ENCODE measurements at places on chromosomes 3 and 15.
A peak's percentile ranks its signal among the peaks of the same experiment; 100 is the strongest.

DNA sequence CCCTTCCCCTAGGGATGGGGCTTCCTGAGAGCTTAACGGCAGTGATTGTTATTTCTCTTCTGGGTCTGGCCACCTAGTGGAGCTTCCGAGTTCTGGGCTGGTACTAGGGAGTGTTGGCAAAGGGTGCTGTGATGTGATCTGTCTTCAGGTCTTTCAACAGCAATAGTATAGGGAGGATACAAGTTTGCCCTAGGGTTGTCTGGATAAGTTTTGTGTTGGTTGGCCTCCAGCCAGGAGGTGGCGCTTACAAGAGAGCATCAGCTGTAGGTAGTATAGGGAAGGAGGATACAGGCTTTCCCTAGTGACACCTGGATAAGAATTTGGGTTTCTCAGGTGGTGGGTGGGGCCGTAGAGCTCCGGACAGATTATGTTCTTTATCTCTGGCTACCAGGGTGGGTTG lies 19.2 kb upstream of the CPOX start:
- peak; percentile 56 for DNase-seq

DNA sequence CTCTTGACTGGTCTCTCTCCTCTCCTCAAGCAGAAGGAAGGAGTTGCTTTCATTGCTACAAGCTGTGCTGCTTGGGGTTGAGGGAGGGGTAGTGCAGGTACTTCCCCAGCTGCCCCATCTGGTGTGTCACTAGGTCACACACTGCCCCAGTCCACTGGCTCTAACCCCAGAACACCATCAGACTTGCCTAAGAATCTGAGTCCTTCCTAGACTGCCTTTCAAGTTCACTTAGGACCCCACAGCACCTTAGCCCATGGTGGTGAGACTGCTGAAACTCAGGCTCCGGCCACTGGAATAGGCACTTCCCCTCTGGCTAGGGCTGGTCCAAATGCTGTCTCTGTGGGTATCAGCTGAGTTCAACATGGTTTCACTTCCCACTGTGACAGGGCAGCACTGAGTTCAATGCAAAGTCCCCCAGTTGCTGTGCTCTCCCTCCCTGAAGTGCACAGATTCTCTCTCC lies 279.7 kb upstream of the GOLGA6L4 start:
- no peak for DNase-seq

- no peak for DNase-seq
Observed at GRCh38 chr3:72960812-72961518, 35.6 kb upstream of the PPP4R2 start.

- DNase-seq: no peak
Observed at GRCh38 chr3:25485673-25486072, 57.6 kb downstream of the RARB start.

DNA sequence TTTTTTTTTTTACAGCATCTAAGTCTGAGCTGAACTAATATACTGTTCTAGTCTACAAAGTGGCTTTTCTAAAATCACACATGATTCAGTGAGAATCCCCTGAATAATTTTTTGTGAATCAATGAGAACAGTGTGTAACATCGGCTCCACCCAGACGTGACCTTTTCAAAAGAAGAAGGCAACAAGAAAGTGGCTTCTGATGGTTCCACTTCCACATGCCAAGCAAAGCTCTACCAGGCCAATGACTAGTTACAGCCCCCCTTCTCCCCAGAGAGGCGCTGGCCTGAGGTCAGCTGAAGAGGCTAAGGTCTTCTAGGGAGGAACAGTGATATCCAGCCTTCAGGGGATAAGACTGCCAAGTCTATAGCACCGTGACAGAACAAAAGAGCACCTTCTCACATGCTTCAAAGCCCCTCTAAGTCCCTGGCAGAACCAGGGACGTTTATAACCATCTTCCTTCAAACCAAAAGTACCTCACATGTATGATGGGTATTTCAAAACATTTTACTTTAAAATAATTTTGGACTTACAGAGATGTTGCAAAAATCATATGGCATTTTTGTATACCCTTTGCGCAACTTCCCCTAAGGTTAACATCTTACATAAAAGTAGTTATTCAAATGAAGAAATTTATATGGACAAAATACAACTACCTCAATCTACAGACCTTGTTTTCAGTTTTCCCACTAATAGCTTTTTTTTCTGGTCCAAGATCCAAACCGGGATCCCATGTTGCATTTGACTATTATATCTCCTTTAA lies 177.9 kb downstream of the OSBPL10 start:
- no peak for DNase-seq

- DNase-seq: no peak
Observed at GRCh38 chr3:193767353-193768069, 174.5 kb downstream of the OPA1 start.

GRCh38 chr15:62809115-62809967 lies 233.2 kb upstream of the TPM1 start:
- DNase-seq: no peak

GRCh38 chr3:23565041-23565775 lies 240.5 kb upstream of the UBE2E1 start:
- no peak for DNase-seq

DNA sequence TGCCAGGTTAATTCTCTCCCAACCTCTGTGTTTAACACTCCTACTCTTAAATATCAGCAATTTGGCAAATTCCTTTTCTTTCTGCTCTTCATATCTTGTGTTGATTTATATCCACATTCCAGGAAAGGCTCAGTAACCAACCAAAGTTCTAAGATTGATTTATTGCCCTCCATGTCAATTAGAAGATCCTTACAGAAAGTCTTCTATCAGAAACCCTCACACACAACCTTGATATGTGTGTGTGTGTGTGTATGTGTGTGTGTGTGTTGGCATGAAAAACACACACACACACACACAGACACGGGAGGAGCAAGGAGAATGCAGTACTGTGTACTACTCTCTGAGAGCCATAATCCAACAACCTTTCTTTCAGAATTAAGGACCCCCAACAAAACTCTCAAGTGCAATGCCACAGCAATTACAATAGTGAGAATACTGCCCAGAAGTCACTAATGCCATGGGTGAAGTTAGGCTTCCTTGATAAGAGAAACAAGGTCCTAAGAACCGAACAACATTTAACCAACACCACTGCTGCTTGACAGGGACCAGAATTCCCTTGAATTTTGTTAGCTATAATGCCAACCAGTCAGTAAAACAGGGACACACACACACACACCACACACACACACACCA lies 1.1 kb downstream of the LSAMP start:
- DNase-seq: no peak

DNA sequence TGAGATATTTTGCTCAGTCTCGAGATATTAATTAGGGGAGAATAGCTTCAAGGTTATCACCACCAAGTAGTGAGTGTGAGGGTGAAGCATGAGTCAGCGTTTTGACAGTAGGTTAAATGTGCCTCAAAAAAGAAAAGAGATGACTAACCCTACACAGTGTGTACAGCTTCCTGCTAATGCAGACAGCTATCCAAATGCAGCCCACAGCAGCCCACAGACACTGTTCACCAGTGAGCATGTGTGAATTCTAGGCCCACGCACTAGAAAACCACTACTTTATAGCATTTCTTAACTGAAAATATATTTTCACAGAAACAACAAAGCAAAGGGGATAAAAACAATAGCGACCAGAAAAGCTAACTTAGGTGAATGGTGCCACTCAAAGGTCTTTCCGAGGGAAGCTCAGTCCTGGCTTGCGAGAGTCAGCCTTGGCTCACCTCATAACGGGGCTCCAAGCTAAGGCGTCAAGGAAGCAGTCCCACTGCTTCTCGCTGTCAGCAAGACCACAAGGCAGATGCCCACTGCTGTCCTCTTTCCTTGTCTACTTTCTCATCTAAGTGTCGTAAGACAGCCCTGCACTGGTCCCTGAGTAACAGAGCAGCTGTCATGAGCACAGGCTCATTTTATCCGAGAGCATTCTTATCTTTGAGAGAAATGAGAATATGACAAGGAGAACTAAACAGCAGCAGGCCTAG lies 47.6 kb downstream of the TXNRD3 start:
- no peak for DNase-seq

- DNase-seq: no peak
Observed at GRCh38 chr3:197549261-197549885, 6.4 kb downstream of the BDH1 start.

All from WTC11 (cell line).